ENCODE measurements at places on chromosomes 2 and 18.

GRCh38 chr2:45741161-45741850, 89.8 kb downstream of the PRKCE start:
- DNase-seq: no peak
- no peak overlapping the region for H3K4me3 ChIP-seq
- no peaks in the 10 kb centered on the region for H3K27me3 ChIP-seq
- H3K36me3 ChIP-seq: no peaks in the 10 kb centered on the region
- H3K4me1 ChIP-seq: peaks cover 17% of the 10 kb centered on the region

DNA sequence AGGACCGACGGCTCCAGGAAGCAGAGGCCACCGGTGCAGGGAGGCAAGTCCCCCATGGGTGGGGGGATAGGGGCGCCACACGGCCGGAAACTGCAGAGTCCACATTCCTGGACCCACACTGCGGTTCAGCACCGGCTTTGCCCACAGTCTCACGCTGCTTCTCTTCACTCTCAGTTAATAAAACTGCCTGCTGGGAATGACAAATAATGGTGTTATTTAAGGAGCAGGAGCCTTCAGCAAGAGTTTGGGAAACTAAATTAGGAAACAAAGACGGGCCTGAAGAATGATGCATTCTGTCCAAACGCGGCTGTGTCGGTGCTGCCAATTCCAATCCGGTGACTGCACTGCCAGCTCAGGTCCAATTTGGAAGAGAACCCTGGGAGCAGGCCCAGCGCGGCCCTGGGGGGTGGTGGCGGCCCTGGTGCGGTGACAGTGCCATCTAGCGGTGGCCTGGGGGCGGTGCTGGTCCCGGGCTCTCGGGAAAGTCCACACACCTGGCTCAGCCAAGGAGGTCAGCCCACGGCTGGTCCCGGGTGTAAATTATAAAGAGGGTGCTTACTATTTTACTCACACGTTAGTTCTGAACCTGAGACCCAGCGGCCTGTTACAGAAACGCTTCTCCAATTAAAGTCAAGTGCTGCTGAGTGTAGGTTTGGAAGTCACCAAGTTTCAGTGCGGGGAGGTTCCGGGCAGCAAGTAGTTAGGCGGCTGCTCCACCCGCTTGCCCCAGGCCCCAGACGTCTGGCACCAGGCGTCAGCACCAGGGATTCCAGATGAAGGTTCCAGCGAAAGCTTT, 73.1 kb upstream of the PXDN start:
- H3K36me3 ChIP-seq: no peaks in the 10 kb centered on the region
- no peak overlapping the region for H3K27ac ChIP-seq
- peak; percentile 89 for DNase-seq

DNA sequence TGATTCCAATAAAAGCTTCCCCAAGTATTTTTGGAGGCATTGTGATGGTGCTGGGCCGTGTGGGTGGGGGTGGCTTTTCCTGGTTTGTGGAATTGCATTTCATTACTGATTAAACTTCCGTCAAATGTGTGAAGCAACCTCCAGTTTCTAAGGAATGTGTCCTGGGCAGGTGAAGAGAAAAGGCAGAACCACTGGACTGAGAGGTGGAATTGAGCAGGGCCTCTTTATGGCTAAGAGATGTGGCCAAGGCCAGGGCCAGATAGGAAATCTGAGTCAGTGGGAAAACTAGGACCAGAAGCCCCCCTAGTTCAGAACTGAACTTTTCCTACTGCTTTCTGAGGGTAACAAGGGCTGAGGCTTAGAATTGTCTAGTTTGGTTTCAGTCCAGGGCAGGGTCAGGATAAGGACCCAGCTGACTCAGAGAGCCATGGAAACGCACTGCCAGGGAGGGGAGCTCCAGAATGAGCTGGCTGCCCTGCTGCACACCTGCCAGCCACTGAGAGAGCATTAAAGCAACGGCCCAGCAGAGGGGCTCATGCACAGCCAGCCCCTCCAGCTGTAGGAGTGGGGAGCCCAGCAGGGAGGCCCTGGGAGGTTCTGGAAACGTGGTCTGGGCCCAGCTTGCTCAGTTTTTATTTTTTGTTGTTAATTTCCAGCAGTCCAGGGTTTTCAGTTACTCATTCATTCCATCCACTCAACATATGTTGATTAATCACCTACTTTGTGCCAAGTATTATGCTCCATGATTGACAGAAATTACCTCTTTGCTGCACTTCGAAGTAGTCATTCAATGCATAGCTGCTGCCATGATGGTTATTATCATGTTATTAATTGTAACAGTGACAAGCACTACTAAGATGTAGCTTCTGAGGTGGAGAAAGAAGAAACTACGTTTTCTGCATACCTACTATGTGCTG, 156.1 kb downstream of the MSH2 start:
- H3K4me3 ChIP-seq: no peak overlapping the region
- no peaks in the 10 kb centered on the region for H3K36me3 ChIP-seq
- H3K27me3 ChIP-seq: peaks cover 6% of the 10 kb centered on the region
- DNase-seq: no peak

DNA sequence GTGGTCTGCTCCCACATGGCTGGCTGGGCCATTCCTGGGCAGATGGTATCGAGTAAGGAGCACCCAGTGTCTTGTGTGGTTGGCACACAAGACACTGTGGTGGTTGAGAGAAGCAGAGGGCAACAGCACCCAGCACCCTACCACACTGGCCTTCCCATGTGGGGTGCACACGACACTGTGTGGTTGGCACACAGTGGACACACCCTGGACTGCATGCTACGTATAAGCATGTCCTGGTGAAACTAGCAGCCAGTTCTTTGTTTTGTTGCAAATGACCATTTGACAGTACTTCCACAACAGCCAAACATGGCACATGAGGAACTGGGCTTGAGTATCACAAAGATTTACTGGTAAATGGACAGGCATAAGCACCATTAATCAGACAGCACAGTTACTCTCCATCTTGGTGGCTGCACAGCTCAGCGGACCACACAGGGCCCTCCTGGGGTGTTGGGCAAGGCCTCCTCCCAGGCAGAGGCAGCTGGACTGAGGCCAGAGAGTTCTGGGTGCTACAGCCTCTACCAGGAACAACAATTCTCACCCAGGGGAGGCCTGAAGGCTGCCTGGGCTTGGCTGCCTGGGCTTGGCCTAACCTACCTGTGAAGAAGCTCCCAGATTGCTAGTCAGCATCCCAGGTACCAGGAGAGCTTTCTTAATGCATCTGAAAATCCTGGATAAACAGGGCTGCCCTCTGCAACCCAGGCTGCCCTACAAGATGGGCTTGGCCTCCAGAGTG, 59.3 kb upstream of the ALPP start:
- no peaks in the 10 kb centered on the region for H3K27me3 ChIP-seq
- no peak for DNase-seq
- H3K4me1 ChIP-seq: peaks cover 6% of the 10 kb centered on the region
- no peak overlapping the region for H3K4me3 ChIP-seq
- H3K36me3 ChIP-seq: no peaks in the 10 kb centered on the region

DNA sequence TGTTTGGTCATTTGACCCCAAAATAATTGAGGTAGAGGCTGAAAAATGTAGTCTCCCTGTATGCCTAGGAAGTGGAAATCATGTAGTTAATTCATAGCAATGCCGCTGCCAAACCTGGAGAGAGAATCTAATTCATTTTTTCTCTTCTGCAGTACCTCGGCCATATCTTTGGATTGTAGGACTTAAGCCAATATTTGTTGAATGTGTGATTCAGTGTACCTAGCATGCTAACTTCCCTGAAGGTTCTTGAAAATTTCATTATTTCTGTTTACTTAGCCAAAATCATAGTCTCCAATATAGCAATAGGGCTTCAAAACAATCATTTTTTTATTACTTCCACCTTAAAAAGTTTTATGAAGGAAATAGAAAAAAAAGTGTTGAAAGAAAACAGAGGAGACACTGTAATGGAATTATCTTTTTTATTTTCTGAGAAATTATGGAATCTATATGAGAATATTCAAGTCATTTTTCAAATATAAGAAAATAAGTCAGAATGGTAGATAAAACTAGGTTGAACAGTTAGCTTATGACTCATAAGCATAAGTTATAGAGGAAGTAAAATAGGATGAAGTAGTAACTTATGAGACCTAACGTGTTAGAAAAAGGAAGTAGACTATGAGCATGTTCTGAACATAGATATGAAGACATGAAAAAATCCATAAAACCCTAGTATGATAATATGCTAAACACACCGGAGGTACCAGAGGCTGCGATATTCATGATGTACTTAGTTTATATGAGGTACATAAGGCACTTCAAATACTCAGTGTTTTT, 35.2 kb upstream of the CDH19 start:
- H3K4me3 ChIP-seq: no peak overlapping the region
- DNase-seq: no peak
- H3K36me3 ChIP-seq: no peaks in the 10 kb centered on the region
- H3K27ac ChIP-seq: no peak overlapping the region
- no peaks in the 10 kb centered on the region for H3K27me3 ChIP-seq

DNA sequence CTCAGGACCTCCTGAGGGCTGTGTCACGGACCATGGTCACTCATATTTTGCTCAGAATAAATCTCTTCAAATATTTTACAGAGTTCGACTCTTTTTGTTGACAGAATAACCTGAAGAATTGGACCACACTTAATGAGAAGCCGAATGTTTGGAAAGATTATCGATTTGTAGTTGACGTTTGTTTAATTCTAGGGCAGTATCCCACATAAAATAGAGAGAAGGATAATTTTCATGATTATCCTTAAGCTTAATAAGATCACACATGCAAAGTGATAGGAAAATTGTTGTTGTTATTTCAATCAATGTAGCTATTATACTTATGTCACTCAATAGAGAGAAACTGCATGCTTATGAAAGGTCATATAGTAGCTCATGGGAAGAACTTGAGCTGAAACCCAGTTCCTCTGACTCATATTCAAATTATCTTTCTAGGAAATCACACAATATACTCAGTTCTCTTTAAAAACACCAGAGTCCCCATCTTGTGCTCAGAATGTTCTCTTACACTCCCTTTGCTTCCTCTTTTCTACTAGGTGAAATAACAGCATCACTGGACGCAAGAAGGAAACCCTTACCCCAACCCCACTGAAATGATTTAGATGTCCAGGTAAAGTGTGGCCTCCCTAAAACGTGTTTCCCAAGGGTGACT, 982.1 kb downstream of the TSN start:
- H3K27ac ChIP-seq: no peak overlapping the region
- H3K36me3 ChIP-seq: no peaks in the 10 kb centered on the region
- no peak for DNase-seq
- no peaks in the 10 kb centered on the region for H3K27me3 ChIP-seq
- H3K4me1 ChIP-seq: no peaks in the 10 kb centered on the region

GRCh38 chr2:28465148-28465885, 30.5 kb upstream of the PLB1 start:
- no peaks in the 10 kb centered on the region for H3K27me3 ChIP-seq
- DNase-seq: no peak
- H3K27ac ChIP-seq: no peak overlapping the region
- no peaks in the 10 kb centered on the region for H3K4me1 ChIP-seq
- H3K36me3 ChIP-seq: no peaks in the 10 kb centered on the region

DNA sequence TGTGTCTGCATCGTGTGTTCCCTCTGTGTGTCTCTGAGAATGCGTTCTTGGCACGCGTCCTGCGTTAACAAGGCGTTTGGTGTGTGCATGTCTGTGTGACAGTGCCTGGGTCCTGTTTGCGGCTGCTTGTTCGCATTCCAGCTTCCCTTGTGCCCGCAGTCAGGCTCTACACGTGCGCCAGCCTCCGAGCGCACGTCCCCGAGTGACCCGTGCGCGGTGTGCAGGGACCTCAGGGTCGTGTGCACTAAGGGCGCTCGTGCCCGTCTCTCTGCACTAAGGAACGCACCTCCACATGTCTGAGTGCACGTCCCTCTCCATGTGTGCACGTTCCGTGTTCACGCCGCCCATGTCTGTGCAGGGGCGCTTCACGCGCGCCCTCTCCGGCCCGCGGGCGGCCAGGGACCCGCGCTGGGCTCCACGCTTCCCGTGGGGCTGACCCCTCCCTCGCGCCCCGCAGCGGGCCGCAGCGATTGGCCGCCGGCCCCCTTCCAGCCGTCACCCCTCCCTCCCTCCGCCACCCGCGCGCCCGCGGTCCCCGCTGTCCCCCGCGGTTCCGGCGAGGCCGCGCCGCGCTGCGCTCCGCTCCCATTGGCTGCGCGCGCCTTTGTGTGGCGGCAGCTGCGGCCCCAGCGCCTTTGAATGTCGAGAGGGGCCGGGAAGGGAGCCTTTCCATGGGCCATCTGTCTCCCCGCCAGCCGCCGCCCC, 229.4 kb downstream of the HAUS1 start:
- H3K4me3 ChIP-seq: no peak overlapping the region
- H3K4me1 ChIP-seq: no peaks in the 10 kb centered on the region
- peaks cover 6% of the 10 kb centered on the region for H3K27me3 ChIP-seq
- no peak for DNase-seq
- no peaks in the 10 kb centered on the region for H3K36me3 ChIP-seq

DNA sequence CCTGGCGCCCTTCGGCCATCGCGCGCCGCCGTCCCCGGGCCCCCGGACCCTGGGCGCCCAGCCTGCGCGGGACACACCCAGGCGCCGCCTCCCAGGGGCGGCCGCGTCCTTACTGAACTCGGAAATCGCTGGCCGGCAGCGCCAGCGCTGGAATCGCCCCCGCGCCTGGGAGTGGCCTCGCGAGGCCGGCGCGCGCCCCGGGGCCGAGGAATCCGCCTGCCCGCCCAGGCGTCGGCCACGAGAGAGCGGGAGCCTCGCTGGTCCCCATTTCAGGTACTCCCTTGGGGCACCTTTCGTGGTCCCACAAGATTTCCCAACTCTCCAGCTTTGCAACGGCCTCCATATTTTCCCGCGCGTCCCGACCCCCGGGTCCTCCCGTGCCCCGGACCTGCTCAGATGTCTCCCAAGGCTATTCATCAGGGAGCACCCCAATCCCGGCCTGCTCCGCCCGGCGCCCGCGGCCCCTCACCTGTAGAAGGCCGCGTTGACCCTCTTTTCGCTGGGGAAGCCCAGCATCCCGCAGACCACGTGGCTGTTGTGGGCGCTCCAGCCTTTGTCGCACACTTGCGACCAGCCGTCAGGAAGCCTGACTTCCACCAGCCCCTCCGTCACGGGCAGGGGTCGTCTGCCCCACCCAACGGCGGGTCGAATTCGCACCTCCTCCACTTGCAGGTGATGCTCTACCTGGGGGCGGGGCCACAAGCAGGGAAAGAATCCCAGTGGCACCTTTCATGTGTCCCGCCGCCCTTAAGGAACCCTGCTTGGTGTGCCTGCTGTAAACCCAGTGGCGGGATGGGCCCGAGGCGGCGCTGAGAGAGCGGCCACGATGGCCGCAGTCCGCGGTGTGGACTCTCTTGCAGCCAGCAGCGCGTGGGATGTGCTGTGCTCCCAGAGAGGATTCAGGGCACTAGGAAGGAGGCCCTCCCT, 4.6 kb downstream of the LOXL3 start:
- no peak for DNase-seq
- H3K36me3 ChIP-seq: no peaks in the 10 kb centered on the region
- H3K4me3 ChIP-seq: no peak overlapping the region

- DNase-seq: no peak
- H3K27me3 ChIP-seq: no peaks in the 10 kb centered on the region
- no peak overlapping the region for H3K27ac ChIP-seq
- H3K36me3 ChIP-seq: no peaks in the 10 kb centered on the region
These were observed 811.5 kb upstream of the CHAC2 start for GRCh38 chr2:52956118-52956517.

All from adrenal gland (tissue), 19 donors.